ENCODE measurements at places on chromosomes 4 and X. TPM values are rescaled to one million over a fixed set of nuclear protein-coding genes. Genes with fewer than 3 reads are reported as not detected.

- DNase-seq = no peak
Observed at GRCh38 chrX:72236841-72237240, 2.0 kb downstream of the ERCC6L start.

GPR173 gene
- 3.3 TPM for total RNA-seq

DNA sequence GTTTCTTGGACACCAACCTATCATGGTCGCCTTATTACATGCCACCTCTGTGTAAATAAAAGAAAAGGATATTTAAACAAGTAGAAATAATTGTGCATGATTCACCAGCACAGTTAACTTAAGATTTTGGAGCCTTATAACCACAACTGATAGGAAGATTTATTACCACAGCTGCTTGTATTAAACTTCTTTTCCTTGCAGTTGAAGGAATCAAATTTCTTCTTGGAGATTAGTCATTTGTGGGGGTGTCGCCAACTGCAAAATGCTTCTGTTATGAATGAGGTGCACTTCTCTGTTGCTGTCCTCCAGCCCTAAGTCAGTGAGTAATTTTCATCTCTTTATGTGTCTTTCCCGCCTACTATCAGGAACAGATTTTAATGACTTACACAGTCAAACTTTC lies 73.3 kb downstream of the OR13H1 start:
- DNase-seq = no peak

- DNase-seq = peak; percentile 51
Observed at GRCh38 chr4:19803406-19803805, 448.3 kb upstream of the SLIT2 start.

GATA1 gene
- total RNA-seq = not detected

GRCh38 chr4:37241647-37242046 lies 2.9 kb upstream of the NWD2 start:
- DNase-seq = no peak

- DNase-seq = no peak
Observed at GRCh38 chr4:131347816-131348215, 1801.3 kb upstream of the PCDH10 start.

Data from renal cortical epithelial cell (primary cell).